ENCODE measurements at places on chromosomes 1 and 21.
A peak's percentile ranks its signal among the peaks of the same experiment; 100 is the strongest.

GRCh38 chr1:156993426-156994147 lies 52.0 kb downstream of the ARHGEF11 start:
- H3K4me3 ChIP-seq, result no peak overlapping the region
- no peaks in the 10 kb centered on the region for H3K36me3 ChIP-seq
- no peak for DNase-seq
- H3K4me1 ChIP-seq, result peaks cover 2% of the 10 kb centered on the region
- no peaks in the 10 kb centered on the region for H3K27me3 ChIP-seq

DNA sequence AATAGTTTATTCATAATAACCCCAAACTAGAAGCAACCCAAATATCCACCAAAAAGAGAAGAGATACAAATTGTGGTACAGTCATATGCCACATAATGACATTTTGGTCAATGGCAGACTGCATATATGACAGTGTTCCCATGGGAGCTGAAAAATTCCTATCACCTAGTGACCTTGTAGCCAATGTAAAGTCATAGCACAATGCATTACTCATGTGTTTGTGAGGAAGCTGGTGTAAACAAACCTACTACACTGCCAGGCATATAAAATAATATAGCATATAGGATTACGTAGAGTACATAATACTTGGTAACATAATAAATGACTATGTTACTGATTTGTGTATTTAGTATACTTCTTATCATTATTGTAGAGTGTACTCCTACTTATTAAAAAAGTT lies 29.5 kb upstream of the SLFNL1 start:
- peaks cover 4% of the 10 kb centered on the region for H3K36me3 ChIP-seq
- DNase-seq, result no peak

DNA sequence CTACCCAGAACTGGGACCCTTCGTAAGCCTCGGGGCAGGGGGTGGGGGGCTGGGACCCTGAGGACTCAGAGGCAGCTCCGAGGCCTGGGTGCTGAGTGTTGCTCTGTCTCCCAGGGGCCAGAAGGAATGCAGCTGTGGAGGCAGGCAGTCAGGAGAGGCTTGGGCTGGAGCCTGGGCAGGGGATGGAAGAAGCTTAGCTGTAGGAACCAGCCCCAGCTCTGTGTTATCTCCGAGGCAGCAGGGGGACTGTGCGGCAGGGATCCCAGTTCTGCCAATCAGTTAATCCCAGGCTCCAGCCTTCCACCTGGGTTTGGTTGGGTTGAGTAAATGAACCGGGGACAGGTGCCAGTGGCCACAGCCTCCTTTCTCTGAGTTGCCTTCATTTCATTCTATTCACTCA lies 8.2 kb upstream of the GRIK3 start:
- no peak overlapping the region for H3K4me3 ChIP-seq
- H3K4me1 ChIP-seq, result peaks cover 38% of the 10 kb centered on the region
- no peak for DNase-seq
- no peaks in the 10 kb centered on the region for H3K36me3 ChIP-seq
- H3K27ac ChIP-seq, result no peak overlapping the region
- H3K27me3 ChIP-seq, result peaks cover 3% of the 10 kb centered on the region

- H3K4me1 ChIP-seq, result peaks cover 37% of the 10 kb centered on the region
- H3K4me3 ChIP-seq, result no peak overlapping the region
- H3K27ac ChIP-seq, result no peak overlapping the region
- no peaks in the 10 kb centered on the region for H3K36me3 ChIP-seq
Measured at GRCh38 chr1:61287734-61288133, 205.4 kb downstream of the NFIA start.

DNA sequence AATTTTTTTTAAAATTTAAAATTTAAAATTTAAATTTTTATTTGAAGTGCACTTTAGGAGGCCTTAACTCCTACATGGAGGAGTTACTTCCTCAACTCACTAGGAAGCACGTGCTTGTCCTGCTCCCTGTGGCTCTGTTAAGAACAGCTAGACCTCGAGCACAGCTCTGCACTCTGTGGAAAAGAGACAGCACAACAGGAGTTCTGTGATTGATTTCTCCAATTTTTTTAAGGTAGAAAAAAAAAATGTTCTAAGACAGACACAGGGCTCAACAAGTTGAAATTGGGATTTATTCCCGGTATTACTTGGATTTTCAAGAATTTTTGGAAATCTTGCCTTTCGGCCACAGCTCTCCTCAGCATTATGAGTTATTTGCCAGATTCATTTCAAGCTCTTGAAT lies 356.6 kb upstream of the LYPLAL1 start:
- no peaks in the 10 kb centered on the region for H3K36me3 ChIP-seq
- H3K27ac ChIP-seq, result no peak overlapping the region
- H3K4me3 ChIP-seq, result no peak overlapping the region
- H3K27me3 ChIP-seq, result no peaks in the 10 kb centered on the region
- no peak for DNase-seq

- H3K4me1 ChIP-seq, result peaks cover 24% of the 10 kb centered on the region
- H3K4me3 ChIP-seq, result no peak overlapping the region
- H3K36me3 ChIP-seq, result no peaks in the 10 kb centered on the region
- no peaks in the 10 kb centered on the region for H3K27me3 ChIP-seq
Measured at GRCh38 chr1:76302711-76303339, 228.3 kb downstream of the ST6GALNAC3 start.

DNA sequence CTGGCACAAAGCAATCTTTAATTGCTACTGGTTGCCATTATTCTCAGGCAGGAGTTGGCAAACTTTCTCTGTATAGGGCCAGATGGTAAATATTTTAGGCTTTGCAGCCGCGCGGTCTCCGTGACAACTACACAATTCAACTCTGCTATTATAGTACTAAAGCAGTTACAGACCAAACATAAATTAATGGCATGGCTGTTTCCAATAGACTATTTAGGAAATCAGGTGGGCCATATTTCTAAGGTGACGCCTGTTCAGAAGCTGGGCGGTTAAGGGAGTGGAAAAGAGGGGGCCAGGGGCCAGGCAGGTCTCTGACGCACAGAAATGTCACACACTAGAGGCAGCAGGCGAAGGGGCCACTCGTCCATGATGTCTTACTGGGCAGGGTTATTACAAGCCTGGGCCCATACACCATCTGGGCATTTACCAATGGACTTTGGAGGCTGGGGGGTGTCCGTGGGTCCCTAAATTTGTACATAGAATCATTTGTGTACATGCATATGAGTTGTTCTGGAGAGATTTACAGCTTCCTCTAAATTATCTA lies 80.1 kb downstream of the STUM start:
- no peaks in the 10 kb centered on the region for H3K36me3 ChIP-seq
- DNase-seq, result no peak
- no peak overlapping the region for H3K4me3 ChIP-seq
- H3K27ac ChIP-seq, result no peak overlapping the region

DNA sequence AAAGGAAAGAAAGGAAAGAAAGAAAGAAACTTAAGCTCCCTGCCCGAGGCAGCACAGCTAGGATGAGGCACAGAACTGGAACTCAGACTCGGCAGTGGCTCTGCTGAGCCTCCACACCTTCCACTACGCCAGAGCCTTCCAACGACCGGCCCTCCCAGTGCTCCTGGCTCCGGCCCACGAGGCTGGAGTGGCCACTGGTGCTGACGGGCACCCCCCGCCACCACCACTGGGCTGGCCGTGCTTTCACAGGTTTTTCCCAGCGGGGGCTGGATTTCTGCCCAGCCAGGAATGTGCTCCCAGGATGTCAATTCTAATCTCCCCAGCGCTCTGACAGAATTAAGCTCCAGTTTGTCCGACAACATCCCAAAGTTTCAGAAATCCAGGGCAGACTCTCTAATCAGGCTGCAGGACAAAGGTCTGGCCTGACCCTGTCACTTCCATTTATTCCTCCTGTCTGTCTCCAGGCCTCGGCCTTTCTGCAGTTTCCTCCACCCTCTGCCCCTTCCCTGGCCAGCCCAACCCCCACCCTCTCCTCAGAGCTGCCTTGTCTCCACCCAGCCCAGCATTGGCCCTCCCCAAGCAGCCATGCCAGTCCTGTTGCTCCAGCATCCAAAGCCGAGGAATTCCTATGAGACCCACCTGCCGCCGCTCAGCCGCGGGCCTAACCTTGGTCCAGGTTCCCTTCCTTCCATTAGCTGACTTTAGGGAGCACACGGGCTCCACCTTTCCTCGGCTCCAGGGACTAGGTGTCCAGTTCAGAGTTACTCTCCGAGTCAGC lies 81.9 kb downstream of the CASZ1 start:
- DNase-seq, result peak; percentile 92
- H3K27me3 ChIP-seq, result no peaks in the 10 kb centered on the region
- H3K27ac ChIP-seq, result peak overlapping the region; percentile 87
- no peak overlapping the region for H3K4me3 ChIP-seq

GRCh38 chr1:38817267-38818174 lies 42.1 kb downstream of the RRAGC start:
- no peak overlapping the region for H3K27ac ChIP-seq
- peaks cover 74% of the 10 kb centered on the region for H3K27me3 ChIP-seq
- H3K36me3 ChIP-seq, result no peaks in the 10 kb centered on the region
- H3K4me3 ChIP-seq, result peak overlapping the region; percentile 68

DNA sequence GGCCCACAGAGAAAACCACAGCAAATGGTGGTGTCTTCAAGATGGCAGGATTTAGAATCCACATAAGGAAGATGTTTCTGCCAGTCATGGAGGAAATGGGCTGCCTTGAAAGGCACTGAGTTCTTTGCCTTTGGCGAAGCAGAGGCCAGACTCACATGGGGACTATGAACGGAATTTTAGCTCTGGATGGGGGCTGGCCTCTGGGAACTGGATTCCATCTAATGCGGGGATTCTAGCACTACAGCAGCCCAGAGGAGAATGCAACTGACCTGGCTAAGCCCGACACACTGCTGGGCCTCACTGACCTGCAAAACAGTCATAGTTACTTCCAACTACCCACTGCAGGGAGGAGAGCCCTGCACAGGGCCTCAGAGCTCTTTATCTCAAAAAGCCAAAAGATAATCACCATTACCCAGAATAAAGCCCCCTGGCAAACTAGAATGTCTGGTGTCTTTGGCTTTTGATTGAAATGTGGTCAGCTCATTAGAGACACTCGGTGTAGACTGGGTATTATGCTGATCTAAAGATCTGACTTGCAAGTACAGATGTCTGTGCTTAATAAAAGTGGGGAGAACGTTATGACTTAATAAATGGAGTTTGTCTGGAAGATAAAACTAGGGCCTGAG lies 11.6 kb downstream of the HCRTR1 start:
- H3K36me3 ChIP-seq, result no peaks in the 10 kb centered on the region
- H3K27me3 ChIP-seq, result no peaks in the 10 kb centered on the region
- no peak for DNase-seq

- H3K4me3 ChIP-seq, result no peak overlapping the region
- H3K4me1 ChIP-seq, result no peaks in the 10 kb centered on the region
- no peak for DNase-seq
- H3K27me3 ChIP-seq, result no peaks in the 10 kb centered on the region
Measured at GRCh38 chr1:165686971-165687433, 11.4 kb downstream of the ALDH9A1 start.

GRCh38 chr21:33401630-33401992 lies 1.6 kb upstream of the IFNGR2 start:
- no peak overlapping the region for H3K4me3 ChIP-seq
- no peaks in the 10 kb centered on the region for H3K4me1 ChIP-seq
- DNase-seq, result no peak

GRCh38 chr1:205061665-205062069 lies 18.7 kb downstream of the CNTN2 start:
- peaks cover 4% of the 10 kb centered on the region for H3K4me1 ChIP-seq
- no peaks in the 10 kb centered on the region for H3K36me3 ChIP-seq
- DNase-seq, result peak; percentile 89
- H3K27me3 ChIP-seq, result no peaks in the 10 kb centered on the region

DNA sequence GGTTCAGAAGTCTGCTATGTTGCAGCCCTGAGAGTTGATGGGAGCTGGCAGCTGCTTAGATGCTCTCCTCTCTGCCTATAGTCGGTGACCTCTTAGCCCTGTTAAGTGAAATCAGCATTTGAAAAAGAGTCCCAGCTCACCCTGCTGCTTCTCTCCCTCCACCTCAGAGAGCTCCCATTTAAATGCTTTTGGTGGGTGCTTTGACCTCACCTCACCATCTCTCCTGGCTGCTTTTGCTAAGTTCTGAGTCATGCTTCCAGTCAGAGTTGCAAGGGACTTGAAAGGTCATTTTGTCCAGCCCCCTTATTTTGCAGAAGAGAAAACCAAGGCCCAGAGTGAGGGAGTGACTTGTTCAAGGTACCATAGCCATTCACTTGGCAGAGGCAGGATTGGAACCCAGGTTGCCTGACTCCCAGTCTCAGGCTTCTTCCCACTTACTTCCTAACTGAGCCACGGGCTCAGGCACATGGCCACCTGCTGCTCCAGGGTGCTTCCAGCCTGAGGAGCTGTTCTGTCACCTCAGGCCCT lies 3.3 kb downstream of the MAPKAPK2 start:
- peaks cover 52% of the 10 kb centered on the region for H3K4me1 ChIP-seq
- DNase-seq, result no peak
- H3K27me3 ChIP-seq, result peaks cover 32% of the 10 kb centered on the region
- H3K36me3 ChIP-seq, result no peaks in the 10 kb centered on the region

GRCh38 chr1:200945111-200945510 lies 50.4 kb downstream of the INAVA start:
- peaks cover 3% of the 10 kb centered on the region for H3K36me3 ChIP-seq
- no peaks in the 10 kb centered on the region for H3K27me3 ChIP-seq
- H3K4me1 ChIP-seq, result no peaks in the 10 kb centered on the region
- H3K27ac ChIP-seq, result no peak overlapping the region
- no peak for DNase-seq

GRCh38 chr1:160761046-160761445 lies 22.0 kb downstream of the SLAMF7 start:
- no peaks in the 10 kb centered on the region for H3K36me3 ChIP-seq
- no peaks in the 10 kb centered on the region for H3K4me1 ChIP-seq
- no peak overlapping the region for H3K4me3 ChIP-seq
- DNase-seq, result no peak
- no peak overlapping the region for H3K27ac ChIP-seq
- H3K27me3 ChIP-seq, result no peaks in the 10 kb centered on the region

- DNase-seq, result no peak
- H3K4me1 ChIP-seq, result no peaks in the 10 kb centered on the region
- no peak overlapping the region for H3K27ac ChIP-seq
Measured at GRCh38 chr1:36253161-36253862, 29.1 kb downstream of the THRAP3 start.

GRCh38 chr1:234689236-234689635 lies 79.3 kb upstream of the IRF2BP2 start:
- H3K27me3 ChIP-seq, result no peaks in the 10 kb centered on the region
- no peaks in the 10 kb centered on the region for H3K4me1 ChIP-seq
- H3K36me3 ChIP-seq, result no peaks in the 10 kb centered on the region
- no peak overlapping the region for H3K27ac ChIP-seq
- no peak overlapping the region for H3K4me3 ChIP-seq
- DNase-seq, result peak; percentile 33

DNA sequence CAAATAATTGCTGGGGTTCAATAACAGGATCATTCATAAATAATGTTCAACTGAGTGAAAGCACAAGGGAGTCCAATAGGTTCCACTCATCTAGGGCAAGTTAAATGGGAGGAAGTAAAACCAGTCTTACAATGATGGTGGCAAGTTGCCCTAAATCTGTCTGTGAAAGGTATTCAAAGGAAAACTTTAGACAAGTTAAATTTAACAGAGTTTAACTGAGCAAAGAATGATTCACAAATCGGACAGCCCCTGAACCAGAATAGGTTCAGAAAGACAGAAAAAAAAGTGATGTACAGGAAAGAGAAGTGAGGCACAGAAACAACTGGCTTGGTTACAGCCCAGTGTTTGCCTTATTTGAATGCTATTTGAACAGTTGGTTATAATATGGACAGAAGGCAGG lies 183.5 kb upstream of the ADGRL4 start:
- H3K4me3 ChIP-seq, result no peak overlapping the region
- no peak overlapping the region for H3K27ac ChIP-seq
- no peaks in the 10 kb centered on the region for H3K4me1 ChIP-seq
- DNase-seq, result no peak
